ENCODE measurements at places on chromosomes 13 and 19. TPM values are rescaled to one million over a fixed set of nuclear protein-coding genes. Genes with fewer than 3 reads are reported as not detected.
A peak's percentile ranks its signal among the peaks of the same experiment; 100 is the strongest.

The DYRK1B gene
- total RNA-seq = 25.5 TPM

GRCh38 chr19:45882652-45883585 is 3.0 kb downstream of the IRF2BP1 start:
- DNase-seq = peak; percentile 91
- H3K36me3 ChIP-seq = no peaks in the 10 kb centered on the region
- no peaks in the 10 kb centered on the region for H3K27me3 ChIP-seq
- no peak overlapping the region for H3K4me3 ChIP-seq
- H3K27ac ChIP-seq = no peak overlapping the region

GRCh38 chr19:40752257-40752781 is 1.3 kb downstream of the SNRPA start:
- peak overlapping the region; percentile 95 for H3K27ac ChIP-seq
- peaks cover 42% of the 10 kb centered on the region for H3K4me1 ChIP-seq
- no peak overlapping the region for H3K4me3 ChIP-seq
- no peaks in the 10 kb centered on the region for H3K27me3 ChIP-seq
- H3K36me3 ChIP-seq = peaks cover 1% of the 10 kb centered on the region

DNA sequence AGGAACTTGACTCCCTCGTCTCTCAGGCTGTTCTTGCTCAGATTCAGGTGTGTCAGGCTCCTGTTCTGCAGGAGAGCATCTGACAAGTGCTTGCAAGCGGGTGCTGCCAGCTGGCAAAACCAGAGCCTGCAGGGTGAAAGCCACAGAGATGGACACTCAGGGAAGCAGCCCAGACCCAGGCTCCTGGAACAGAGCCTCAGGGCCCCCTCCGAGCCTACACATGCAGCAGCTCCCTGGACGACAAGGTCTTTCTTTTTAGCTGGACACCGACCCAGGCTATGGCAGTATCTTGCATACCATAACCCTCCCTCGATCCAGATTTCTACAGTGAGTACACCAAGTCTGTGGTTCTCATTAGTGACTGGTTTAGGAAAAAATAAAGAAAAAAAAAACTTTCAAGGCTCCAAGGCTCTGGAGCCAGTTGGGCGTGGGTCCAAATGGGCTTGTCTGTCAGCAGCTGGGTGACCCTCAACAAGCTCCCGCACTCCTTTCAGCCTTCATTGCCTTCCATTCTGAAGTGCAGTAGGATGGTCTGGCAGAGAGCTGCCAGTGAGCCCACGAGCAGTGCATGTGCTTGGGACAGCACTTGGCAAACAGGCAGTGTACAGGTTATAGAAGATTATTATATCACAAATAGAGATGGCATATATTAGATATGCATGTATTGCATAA is 29.9 kb downstream of the NLRP13 start:
- H3K4me3 ChIP-seq = no peak overlapping the region
- no peak overlapping the region for H3K27ac ChIP-seq
- H3K27me3 ChIP-seq = no peaks in the 10 kb centered on the region
- H3K4me1 ChIP-seq = no peaks in the 10 kb centered on the region
- no peaks in the 10 kb centered on the region for H3K36me3 ChIP-seq

DNA sequence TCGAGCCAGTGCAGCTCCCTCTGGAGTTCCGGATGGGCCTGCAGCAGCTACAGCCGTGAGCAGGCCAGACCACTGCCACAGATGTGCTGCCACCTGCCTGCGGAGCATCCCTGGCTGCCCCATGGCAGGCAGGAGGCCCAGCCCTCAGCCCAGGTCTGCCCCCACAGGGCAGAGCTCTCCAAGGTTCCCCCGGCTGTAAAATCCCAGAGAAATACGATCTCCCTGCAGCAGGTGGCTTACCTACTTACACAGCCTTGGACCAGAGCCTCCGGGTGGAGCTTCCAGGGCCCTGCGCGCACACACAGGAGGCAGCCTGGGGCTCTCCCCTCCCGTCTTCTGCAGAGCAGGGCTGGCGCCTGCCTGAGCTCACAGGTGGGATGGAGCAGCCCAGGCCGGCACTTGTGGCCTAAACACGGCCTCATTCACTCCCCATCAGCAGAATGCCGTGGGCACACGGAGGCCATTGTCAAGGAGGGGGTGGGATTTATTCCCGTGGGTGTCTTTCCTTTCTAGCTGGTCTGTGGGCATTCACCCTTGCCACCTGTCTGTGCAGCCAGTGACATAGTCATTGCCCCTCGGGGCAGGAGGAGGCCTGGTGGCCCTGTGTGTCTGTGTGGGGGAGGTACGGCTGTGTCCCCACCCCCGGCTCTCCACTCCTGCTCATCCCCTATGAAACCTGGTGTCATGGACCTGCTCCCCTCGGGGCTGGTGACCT is 118.0 kb downstream of the KDM4B start:
- H3K4me1 ChIP-seq = peaks cover 10% of the 10 kb centered on the region
- DNase-seq = no peak
- H3K27me3 ChIP-seq = no peaks in the 10 kb centered on the region
- no peaks in the 10 kb centered on the region for H3K36me3 ChIP-seq
- H3K4me3 ChIP-seq = no peak overlapping the region

GRCh38 chr13:72109863-72110262 is 242.9 kb upstream of the DACH1 start:
- no peaks in the 10 kb centered on the region for H3K27me3 ChIP-seq
- no peak for DNase-seq
- no peaks in the 10 kb centered on the region for H3K4me1 ChIP-seq
- H3K36me3 ChIP-seq = no peaks in the 10 kb centered on the region
- no peak overlapping the region for H3K4me3 ChIP-seq
- no peak overlapping the region for H3K27ac ChIP-seq

DNA sequence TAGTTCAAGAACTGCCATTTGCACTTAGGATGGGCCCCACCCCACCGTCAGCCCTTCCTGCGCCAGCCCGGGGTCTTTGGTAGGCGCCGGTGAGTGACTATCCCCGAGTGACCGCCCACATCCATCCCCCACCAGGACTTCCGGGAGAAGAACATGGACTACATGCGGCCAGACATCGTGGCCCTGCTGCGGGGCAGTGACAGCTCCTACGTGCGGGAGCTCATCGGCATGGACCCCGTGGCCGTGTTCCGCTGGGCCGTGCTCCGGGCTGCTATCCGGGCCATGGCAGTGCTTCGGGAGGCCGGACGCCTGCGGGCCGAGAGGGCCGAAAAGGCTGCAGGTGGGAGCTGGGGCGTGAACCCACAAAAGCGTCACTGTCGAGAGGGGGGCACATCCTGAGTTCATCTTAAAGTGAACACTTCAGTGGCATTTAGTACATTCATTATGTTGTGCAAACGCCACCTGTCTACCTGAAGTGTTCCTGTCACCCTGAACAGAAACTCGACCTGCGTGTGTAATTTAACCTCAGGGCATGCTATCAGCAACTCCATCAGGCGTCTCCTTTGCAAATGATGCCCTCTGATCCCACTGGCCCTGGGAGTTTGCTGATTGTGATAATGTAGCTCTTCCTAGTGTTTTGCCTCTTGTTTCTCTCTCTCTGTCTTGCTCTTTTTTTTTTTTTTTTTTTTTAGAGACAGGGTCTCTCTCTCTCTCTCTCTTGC is 42.4 kb upstream of the USE1 start:
- H3K27ac ChIP-seq = no peak overlapping the region
- H3K4me3 ChIP-seq = no peak overlapping the region
- no peaks in the 10 kb centered on the region for H3K4me1 ChIP-seq
- H3K27me3 ChIP-seq = no peaks in the 10 kb centered on the region
- DNase-seq = no peak
- no peaks in the 10 kb centered on the region for H3K36me3 ChIP-seq

The ZNF284 gene
- total RNA-seq = 2.9 TPM

The WDR18 gene
- total RNA-seq = 31.9 TPM

- no peak overlapping the region for H3K27ac ChIP-seq
- no peaks in the 10 kb centered on the region for H3K4me1 ChIP-seq
- H3K36me3 ChIP-seq = no peaks in the 10 kb centered on the region
- H3K4me3 ChIP-seq = no peak overlapping the region
These were observed 141.1 kb upstream of the VSTM2B start for GRCh38 chr19:29384656-29385055.

The OR7A5 gene
- total RNA-seq = not detected

GRCh38 chr19:38032951-38033350 is 125.9 kb downstream of the SIPA1L3 start:
- H3K36me3 ChIP-seq = no peaks in the 10 kb centered on the region
- H3K27ac ChIP-seq = no peak overlapping the region
- H3K4me1 ChIP-seq = no peaks in the 10 kb centered on the region
- no peak for DNase-seq
- H3K27me3 ChIP-seq = no peaks in the 10 kb centered on the region
- H3K4me3 ChIP-seq = no peak overlapping the region

GRCh38 chr19:36059180-36059910 is 4.6 kb downstream of the WDR62 start:
- H3K4me1 ChIP-seq = peaks cover 9% of the 10 kb centered on the region
- H3K4me3 ChIP-seq = no peak overlapping the region
- no peak for DNase-seq
- H3K27me3 ChIP-seq = no peaks in the 10 kb centered on the region
- no peak overlapping the region for H3K27ac ChIP-seq

DNA sequence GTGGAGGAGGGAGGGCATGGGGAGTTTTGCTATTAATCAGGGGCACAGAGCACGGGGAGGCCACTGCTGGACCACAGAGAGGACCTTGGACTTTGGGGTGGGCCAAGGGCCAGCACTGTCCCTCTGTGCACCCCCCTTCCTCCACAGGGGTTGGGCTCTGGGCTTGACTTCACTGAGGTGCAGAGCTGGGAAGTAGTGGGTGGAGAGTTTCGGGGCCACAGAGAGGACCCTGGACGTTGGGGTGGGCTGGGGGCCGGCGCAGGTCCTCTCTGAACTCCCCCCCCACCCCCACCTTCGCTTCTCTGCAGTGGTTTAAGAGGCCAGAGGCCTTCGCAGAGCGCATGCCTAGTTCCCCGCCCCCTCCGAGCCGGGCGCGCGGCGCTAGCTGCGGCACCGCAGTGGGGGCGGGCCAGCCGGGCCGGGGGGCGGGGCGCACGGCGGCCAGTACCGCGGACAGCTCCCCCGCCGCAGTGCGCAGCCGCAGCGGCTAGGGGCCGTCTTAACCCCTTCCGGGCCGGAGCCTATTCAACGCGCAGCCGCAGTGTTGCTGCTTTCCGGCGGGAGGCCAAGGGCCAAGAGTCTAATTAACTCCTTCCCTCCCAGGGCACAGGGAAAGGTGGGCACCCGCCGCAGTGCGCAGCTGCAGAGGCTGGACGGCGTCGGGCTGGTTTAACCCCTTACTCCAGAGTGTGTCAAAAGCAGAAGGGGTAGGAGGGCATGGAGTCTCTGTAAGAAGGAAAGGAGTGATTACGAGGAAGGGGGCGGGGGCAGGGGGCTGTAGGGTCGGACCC is 3.7 kb downstream of the KCNC3 start:
- no peak overlapping the region for H3K27ac ChIP-seq
- no peaks in the 10 kb centered on the region for H3K36me3 ChIP-seq
- no peak overlapping the region for H3K4me3 ChIP-seq
- peaks cover 6% of the 10 kb centered on the region for H3K27me3 ChIP-seq
- peaks cover 8% of the 10 kb centered on the region for H3K4me1 ChIP-seq

- H3K36me3 ChIP-seq = no peaks in the 10 kb centered on the region
- H3K4me1 ChIP-seq = peaks cover 15% of the 10 kb centered on the region
- no peaks in the 10 kb centered on the region for H3K27me3 ChIP-seq
- H3K4me3 ChIP-seq = no peak overlapping the region
- no peak overlapping the region for H3K27ac ChIP-seq
- DNase-seq = no peak
These were observed 175.8 kb downstream of the DCT start for GRCh38 chr13:94303644-94304174.

DNA sequence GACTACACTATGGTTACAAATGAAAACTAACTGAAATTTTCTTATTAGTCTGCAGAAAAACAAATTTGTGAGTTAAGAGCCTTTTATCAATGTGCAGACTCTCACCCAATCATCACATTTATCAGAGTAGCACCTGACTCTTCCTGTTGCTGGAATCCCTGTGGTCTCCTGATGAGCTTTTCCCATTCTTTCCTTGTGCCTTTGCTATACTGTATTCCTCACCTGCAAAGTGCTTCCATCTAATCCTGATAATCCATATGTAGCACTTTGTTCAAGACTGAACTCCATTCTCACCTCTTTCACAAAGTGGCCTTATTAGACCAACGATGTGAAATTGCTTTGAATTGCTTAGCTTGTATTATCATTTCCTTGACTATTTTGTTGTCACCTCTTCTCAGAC is 225.3 kb downstream of the LHFPL6 start:
- no peak overlapping the region for H3K27ac ChIP-seq
- H3K4me3 ChIP-seq = no peak overlapping the region
- DNase-seq = no peak
- no peaks in the 10 kb centered on the region for H3K36me3 ChIP-seq
- H3K4me1 ChIP-seq = no peaks in the 10 kb centered on the region
- no peaks in the 10 kb centered on the region for H3K27me3 ChIP-seq

DNA sequence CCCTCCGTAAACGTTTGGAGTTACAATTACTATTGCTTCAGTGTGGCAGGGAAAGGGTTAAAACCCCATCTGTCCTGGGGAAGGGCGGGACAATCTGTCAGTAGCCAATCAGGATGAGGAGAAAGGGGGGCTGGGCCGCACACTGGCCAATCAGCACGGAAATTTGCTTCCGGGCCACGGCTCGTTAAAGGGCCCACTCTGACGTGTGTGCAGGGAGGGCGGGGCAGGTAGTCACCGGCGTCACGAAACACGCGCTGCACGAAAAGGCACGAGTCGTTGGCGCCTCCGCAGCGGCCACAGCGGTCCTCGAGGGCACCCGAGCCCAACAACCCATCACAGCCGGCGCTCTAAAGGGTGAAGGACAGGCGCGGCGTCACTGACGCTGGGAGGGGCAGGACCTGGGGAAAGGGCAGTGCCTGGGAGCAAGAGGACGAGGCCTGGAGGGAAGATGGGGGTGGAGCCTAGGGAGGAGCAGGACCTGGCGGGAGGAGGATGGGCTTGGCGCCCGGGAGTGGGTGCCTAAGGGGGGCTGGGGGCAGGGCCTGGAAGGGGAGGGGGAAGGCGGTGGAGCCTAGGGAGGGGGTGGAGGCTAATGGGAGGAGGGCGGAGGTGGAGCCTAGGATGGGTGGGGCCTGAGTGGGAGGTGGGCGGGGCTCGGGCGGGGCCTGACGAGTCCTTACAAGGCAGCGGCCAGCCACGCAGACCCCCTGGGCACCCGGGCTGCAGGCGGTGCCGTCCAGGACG is 4.9 kb downstream of the ADAMTSL5 start:
- H3K4me3 ChIP-seq = peak overlapping the region; percentile 45
- H3K36me3 ChIP-seq = no peaks in the 10 kb centered on the region
- no peaks in the 10 kb centered on the region for H3K27me3 ChIP-seq
- peaks cover 3% of the 10 kb centered on the region for H3K4me1 ChIP-seq

The CGB3 gene
- not detected for total RNA-seq

The S1PR5 gene
- total RNA-seq = 0.55 TPM

DNA sequence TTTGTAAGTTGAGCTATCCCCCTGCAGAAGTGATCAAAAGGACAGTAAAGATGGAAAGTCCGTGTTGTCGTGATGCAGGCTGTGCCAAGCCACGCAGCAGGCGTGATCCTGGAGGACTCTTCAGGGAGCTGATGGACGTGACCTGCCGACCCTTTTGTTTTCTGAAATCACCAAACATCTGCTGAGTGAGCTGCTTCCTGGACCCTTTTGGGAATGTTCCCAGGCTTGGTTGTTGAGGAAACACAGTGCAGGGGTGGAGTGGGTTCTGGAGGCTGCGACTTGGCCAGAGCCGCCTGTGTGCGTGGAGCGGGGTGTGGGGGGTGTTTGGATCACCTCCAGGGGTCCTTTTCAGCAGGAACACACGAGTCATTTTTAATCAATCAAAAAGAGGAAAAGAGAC is 15.4 kb upstream of the CPAMD8 start:
- no peaks in the 10 kb centered on the region for H3K36me3 ChIP-seq
- H3K27ac ChIP-seq = no peak overlapping the region
- no peaks in the 10 kb centered on the region for H3K4me1 ChIP-seq
- H3K4me3 ChIP-seq = no peak overlapping the region
- peak; percentile 57 for DNase-seq
- H3K27me3 ChIP-seq = no peaks in the 10 kb centered on the region

All from adrenal gland (tissue), 19 donors.